Keratinocyte (primary cell): ENCODE measurements at places on chromosomes 4 and X. TPM values are rescaled to one million over a fixed set of nuclear protein-coding genes. Genes with fewer than 3 reads are reported as not detected.

DNA sequence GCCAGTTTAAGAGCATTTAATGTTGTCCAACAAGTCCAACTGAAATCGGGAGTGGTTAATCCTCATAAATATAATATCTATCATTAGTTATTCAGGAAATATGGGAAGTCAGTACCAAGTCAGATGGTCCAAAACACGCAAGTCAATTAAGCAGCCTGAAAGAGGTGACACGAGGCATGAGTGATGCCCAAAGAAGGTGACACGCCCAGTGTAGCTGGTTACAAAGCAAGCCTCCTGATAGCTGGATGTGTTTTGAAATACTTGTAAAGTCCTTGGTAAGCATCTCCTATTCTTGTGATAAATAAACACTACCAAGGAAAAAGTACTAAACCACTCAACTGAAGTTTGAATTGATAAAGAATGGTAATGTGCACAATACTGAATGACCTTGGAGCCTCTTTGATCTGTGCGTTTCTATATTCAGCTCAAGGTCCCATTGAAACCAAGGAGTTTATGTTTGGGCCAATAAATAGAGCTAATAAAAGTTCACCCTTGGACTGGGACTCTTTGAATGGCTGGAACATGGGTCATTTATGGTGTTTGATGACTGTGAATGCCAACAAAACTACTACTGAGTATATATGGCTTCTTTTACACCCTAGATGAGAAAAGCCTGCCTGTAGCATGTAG lies 93.2 kb upstream of the KLF3 start:
- no peak for DNase-seq

DNA sequence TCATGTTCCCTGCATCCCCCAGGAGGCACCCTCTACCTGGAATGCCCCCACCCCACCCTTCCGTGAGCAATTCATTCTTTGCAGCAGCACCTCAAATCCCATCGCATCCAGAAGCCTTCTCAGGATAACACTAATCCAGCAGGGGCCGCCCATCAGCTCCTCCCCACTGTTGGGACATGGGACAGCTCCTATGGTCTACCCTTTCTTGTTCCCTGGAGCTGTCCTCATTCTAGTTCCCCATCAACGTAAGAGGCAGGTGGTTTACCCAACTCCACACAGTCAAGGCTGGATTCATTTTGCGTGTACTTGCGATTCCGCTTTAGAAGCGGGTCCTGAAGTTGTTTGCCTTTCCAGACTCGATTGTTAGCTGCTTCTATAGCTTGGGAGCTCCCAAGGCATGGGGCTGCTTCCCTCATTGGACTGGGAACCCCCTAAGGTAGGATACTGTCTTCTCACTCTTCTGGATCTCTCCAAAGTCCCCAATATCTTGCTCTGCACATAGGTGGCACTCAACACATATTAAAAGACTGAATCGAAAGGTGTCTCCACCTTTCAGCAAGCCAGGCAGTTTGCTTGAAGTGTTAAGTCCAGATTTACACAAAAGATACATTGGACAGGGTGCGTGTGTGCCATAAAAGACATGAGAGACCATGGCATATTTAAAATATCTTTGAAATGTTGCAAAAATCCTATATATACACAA lies 942 bp upstream of the APLN start:
- no peak for DNase-seq

- no peak for DNase-seq
Measured at GRCh38 chr4:166169111-166169510, 296.1 kb downstream of the TLL1 start.

The CPLX1 gene
- 0.04 to 0.05 TPM in 2 of 3 replicates, not detected in the other for polyA plus RNA-seq

The RNF128 gene
- polyA plus RNA-seq, result 14.7 to 24.0 TPM (median 20.1 TPM) in 3 replicates
